Colonic mucosa (tissue), 4 donors: ENCODE measurements at places on chromosomes 7 and 10. TPM values are rescaled to one million over a fixed set of nuclear protein-coding genes. Genes with fewer than 3 reads are reported as not detected.

The TUBB8 gene
- not detected for total RNA-seq

The UCN3 gene
- total RNA-seq = 4.0 TPM

The STOX1 gene
- 0.74 TPM for total RNA-seq

- no peak overlapping the region for H3K27ac ChIP-seq
- H3K4me1 ChIP-seq = no peaks in the 10 kb centered on the region
- no peaks in the 10 kb centered on the region for H3K27me3 ChIP-seq
- DNase-seq = no peak
These were observed 128.4 kb upstream of the PLPP4 start for GRCh38 chr10:120328647-120329046.

DNA sequence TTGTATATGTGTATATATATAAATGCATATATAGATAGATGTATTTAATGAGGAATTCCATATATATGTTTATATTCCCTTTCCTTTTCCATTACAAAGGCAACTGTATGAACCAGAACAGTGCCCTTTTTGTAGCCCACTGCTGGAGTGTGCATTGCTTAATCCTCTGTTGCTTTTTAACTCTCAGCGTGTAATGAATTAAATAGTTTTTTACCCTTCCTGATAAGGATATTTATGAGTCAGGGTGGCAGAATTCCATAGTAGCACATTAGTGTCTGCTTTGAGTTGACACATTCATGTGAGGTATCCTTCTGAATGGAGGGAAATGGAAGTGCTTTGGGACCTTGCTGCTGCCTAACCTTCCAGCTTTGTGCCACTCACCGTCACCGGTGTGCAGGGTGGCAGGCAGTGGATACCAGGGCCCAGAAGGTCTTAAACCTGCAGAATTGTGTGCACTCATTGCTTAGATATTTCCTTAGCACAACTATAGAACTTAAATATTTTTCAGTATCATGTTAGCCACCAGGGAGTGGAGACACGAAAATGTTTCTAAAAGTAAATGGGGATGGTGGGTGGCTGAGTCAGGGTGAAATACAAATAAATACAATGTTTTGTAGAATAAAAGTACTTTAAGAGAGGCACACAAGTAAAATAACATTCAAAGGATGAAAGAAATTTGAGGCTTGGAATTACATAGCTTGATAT, 117.9 kb downstream of the SND1 start:
- H3K4me3 ChIP-seq = no peak overlapping the region
- no peak overlapping the region for H3K27ac ChIP-seq
- no peaks in the 10 kb centered on the region for H3K4me1 ChIP-seq
- H3K27me3 ChIP-seq = no peaks in the 10 kb centered on the region
- no peaks in the 10 kb centered on the region for H3K36me3 ChIP-seq
- DNase-seq = no peak

- no peaks in the 10 kb centered on the region for H3K36me3 ChIP-seq
- H3K4me1 ChIP-seq = no peaks in the 10 kb centered on the region
- DNase-seq = no peak
- H3K4me3 ChIP-seq = no peak overlapping the region
- H3K27ac ChIP-seq = no peak overlapping the region
These were observed 72.1 kb downstream of the PRSS58 start for GRCh38 chr7:142185801-142186200.

GRCh38 chr10:77296534-77297392, 340.8 kb downstream of the KCNMA1 start:
- no peak overlapping the region for H3K4me3 ChIP-seq
- H3K27me3 ChIP-seq = no peaks in the 10 kb centered on the region
- H3K4me1 ChIP-seq = no peaks in the 10 kb centered on the region
- no peaks in the 10 kb centered on the region for H3K36me3 ChIP-seq
- DNase-seq = no peak
- no peak overlapping the region for H3K27ac ChIP-seq

DNA sequence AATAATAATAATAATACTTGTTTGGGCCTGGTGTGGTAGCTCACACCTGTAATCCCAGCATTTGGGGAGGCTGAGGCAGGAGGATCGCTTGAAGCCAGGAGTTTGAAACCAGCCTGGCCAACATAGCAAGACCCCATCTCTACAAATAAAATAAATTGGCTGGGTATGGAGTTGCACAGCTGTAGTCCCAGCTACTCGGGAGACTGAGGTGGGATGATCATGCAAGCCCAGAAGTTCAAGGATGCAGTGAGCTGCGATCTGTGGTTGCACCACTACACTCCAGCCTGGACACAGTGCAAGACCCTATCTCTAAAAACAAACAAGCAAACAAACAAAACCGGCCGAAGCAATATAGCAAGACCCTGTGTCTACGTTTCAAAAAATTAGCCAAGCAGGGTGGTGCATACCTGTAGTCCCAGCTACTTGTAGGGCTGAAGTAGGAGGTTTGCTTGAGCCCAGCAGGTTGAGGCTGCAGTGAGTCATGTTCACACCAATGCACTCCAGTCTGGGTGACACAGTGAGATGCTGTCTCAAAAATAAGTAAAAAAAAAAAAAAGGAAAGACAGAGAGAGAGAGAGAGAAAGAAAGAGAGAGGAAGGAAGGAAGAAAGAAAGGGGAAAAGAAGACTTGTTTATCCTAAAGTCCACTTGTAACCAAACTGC, 85.6 kb upstream of the KDM7A start:
- H3K4me3 ChIP-seq = no peak overlapping the region
- no peaks in the 10 kb centered on the region for H3K36me3 ChIP-seq

GRCh38 chr7:133739817-133740216, 387.3 kb upstream of the LRGUK start:
- H3K4me3 ChIP-seq = no peak overlapping the region
- no peaks in the 10 kb centered on the region for H3K4me1 ChIP-seq
- DNase-seq = no peak

GRCh38 chr10:100100651-100101184, 19.0 kb upstream of the CPN1 start:
- no peaks in the 10 kb centered on the region for H3K36me3 ChIP-seq
- H3K4me3 ChIP-seq = no peak overlapping the region
- H3K4me1 ChIP-seq = no peaks in the 10 kb centered on the region
- H3K27ac ChIP-seq = no peak overlapping the region
- no peak for DNase-seq

- no peaks in the 10 kb centered on the region for H3K36me3 ChIP-seq
These were observed 111.3 kb downstream of the PTPN20 start for GRCh38 chr10:47022311-47023131.

DNA sequence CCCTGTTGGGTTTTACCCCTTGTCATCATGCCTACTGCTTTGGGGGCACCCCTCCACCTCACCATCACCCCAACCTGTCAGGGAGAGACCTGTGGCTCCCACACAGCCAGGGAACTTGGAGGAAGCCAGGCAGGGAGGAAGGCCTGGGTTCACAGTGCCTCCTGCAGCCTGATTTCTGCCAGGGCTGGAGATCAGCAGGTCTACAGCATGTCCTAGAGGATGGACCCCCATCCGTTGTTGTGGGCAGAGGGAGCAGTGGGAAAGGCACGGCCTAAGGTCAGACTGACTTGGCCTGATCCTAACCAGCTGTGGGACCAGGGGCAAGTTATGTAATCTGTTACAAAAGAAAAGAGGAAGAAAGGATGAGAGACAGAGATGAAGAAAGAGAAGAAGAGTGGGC, 28.2 kb downstream of the ZCCHC24 start:
- DNase-seq = no peak
- no peak overlapping the region for H3K4me3 ChIP-seq
- no peaks in the 10 kb centered on the region for H3K36me3 ChIP-seq
- H3K27ac ChIP-seq = no peak overlapping the region

GRCh38 chr7:113394856-113395255, 276.5 kb upstream of the SMIM30 start:
- H3K27ac ChIP-seq = no peak overlapping the region
- no peaks in the 10 kb centered on the region for H3K4me1 ChIP-seq
- no peaks in the 10 kb centered on the region for H3K27me3 ChIP-seq
- DNase-seq = no peak
- H3K36me3 ChIP-seq = no peaks in the 10 kb centered on the region

DNA sequence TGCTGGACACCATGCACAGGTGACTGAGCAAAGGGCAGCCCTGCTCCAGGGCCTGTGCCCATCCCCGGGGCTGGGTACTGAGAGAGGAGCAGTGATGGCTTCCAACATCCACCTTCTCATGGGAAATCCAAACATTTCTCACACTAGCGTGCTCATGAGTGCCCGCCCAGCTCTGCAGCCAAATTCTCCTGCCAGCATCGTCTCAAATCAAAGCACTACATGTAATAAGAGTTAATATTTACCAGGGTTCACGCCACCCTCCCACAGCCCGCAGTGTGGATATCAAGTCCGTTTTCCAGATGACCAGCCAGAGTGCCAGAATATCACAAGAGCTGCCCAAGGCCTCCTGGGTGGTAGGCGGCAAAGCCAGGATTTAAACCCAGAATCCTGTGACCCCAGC, 12.1 kb downstream of the IL15RA start:
- H3K4me3 ChIP-seq = no peak overlapping the region
- peaks cover 4% of the 10 kb centered on the region for H3K4me1 ChIP-seq
- H3K36me3 ChIP-seq = no peaks in the 10 kb centered on the region
- DNase-seq = peak; percentile 52
- no peaks in the 10 kb centered on the region for H3K27me3 ChIP-seq
- H3K27ac ChIP-seq = no peak overlapping the region

DNA sequence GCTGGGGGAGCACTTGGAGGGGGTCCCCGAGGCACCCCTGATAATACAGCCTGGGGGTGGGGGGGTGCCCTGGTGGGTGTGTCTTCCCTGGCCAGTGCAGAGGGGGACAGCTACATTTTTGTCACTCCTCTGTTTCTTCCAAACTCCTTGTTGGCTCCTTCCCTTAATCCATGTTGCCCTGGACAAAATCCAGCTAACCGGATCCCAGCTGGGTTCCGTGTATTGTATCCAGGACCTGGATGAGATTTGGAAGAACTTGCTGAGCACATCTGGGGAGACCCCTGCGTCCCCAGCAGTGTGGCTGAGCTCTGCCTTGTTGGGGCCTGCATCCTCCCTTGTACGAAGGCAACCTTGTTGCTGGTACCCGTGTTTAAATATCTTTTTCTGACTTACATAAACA, 86.8 kb upstream of the BTBD16 start:
- H3K4me3 ChIP-seq = no peak overlapping the region
- H3K4me1 ChIP-seq = peaks cover 4% of the 10 kb centered on the region
- no peak overlapping the region for H3K27ac ChIP-seq

- no peak overlapping the region for H3K27ac ChIP-seq
These were observed 194.5 kb upstream of the AHR start for GRCh38 chr7:17103984-17104383.

DNA sequence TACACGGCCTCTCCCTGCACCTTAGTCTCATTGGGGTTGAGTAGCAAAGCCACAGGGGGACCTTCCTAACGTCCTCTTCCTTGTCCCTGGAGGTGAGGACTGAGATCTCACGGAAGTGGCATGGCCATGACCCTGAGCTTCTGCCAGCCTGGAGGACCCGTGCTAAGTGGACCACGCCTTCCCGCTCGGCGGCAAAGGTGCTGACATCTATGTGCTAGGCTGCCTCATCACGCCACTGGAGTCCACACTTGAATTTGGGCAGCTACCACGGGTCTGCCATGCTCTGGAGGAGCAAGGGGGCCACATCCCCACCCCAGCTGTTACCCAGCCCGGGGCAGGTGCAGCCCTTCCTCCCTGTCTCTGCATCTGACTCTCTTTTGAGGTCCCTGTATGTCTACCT, 15.3 kb downstream of the GHRHR start:
- H3K4me1 ChIP-seq = no peaks in the 10 kb centered on the region
- no peak overlapping the region for H3K4me3 ChIP-seq
- no peak for DNase-seq
- no peaks in the 10 kb centered on the region for H3K36me3 ChIP-seq

DNA sequence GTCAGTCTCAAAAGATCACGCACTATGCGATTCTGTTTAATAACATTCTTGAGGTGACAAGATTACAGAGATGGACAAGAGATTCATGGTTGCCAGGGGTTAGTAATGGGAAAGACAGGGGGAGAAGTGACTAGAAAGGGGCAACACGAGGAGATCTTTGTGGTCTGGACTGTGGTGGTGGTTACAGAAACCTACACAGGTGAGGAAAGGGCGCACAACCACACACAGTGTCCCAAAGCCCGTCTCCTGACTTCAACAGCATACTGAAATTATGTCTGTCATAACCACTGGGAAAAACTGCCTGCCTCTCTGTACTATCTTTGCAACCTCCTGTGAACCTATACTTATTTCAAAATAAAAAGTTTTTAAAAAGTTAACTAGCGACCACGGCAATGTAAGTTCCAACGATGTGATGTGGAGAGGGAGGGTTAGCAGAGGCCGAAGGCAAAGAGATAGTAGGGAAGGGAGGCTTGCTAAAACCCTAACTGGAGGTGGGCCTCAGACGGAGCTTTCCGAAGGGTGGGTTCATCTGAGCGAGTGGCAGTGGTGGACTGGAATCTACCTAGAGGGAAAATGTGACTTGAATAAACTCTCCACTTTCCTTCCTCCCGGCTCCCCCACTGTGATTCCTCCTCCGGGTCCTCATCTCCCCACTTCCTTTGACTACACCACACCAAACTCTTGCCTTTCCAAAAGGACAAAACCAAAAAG, 43.7 kb downstream of the GNA12 start:
- no peak overlapping the region for H3K4me3 ChIP-seq
- no peaks in the 10 kb centered on the region for H3K27me3 ChIP-seq
- H3K4me1 ChIP-seq = peaks cover 9% of the 10 kb centered on the region
- H3K36me3 ChIP-seq = no peaks in the 10 kb centered on the region

- H3K27me3 ChIP-seq = no peaks in the 10 kb centered on the region
- no peak for DNase-seq
- no peaks in the 10 kb centered on the region for H3K36me3 ChIP-seq
- H3K4me3 ChIP-seq = no peak overlapping the region
- no peaks in the 10 kb centered on the region for H3K4me1 ChIP-seq
- no peak overlapping the region for H3K27ac ChIP-seq
These were observed 537.4 kb upstream of the SORCS1 start for GRCh38 chr10:107701943-107702342.

DNA sequence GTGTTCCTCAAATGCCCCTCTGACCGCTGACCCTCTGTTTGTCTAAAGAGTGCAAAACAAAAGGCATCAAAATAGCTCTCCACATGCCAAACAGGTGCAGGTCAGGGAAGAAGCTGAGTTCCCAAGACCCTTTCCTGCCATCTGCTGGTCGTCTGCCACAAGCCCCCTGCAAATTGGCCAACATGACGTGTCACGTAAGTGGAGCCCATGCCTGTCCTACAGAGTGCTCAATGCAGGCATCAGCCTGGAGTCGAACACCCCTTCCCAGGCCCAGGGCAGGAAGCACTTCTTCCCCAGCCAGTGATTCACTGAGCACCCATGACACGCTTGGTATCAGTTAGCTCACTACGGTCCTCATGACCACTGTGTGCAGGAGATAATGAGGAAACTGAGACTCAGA, 14.1 kb downstream of the TMEM72 start:
- no peaks in the 10 kb centered on the region for H3K36me3 ChIP-seq
- no peaks in the 10 kb centered on the region for H3K4me1 ChIP-seq
- H3K27me3 ChIP-seq = no peaks in the 10 kb centered on the region
- no peak overlapping the region for H3K4me3 ChIP-seq

- H3K27ac ChIP-seq = no peak overlapping the region
- H3K27me3 ChIP-seq = no peaks in the 10 kb centered on the region
- no peaks in the 10 kb centered on the region for H3K36me3 ChIP-seq
These were observed 30.4 kb upstream of the RNF32 start for GRCh38 chr7:156610130-156610529.
